ENCODE measurements at places on chromosomes 2 and 18.

DNA sequence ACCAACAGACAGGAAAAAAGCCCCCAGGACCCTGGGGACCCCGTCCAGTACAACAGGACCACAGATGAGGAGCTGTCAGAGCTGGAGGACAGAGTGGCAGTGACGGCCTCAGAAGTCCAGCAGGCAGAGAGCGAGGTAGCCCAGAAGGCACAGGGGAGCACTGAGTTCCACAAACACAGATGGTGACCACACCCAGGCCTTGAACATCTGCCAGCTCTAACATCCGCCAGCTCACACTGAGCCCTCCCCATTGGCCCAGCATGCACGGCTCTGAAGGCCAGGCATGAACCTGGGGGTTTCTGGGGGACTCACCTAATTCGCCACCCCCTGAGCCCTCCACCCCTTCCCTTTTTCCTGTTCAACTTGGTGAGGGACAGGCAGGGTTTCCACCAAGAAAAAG is 25.6 kb upstream of the PRLH start:
- DNase-seq = no peak

- DNase-seq = no peak
Measured at GRCh38 chr2:197786010-197786877, 1.1 kb upstream of the BOLL start.

DNA sequence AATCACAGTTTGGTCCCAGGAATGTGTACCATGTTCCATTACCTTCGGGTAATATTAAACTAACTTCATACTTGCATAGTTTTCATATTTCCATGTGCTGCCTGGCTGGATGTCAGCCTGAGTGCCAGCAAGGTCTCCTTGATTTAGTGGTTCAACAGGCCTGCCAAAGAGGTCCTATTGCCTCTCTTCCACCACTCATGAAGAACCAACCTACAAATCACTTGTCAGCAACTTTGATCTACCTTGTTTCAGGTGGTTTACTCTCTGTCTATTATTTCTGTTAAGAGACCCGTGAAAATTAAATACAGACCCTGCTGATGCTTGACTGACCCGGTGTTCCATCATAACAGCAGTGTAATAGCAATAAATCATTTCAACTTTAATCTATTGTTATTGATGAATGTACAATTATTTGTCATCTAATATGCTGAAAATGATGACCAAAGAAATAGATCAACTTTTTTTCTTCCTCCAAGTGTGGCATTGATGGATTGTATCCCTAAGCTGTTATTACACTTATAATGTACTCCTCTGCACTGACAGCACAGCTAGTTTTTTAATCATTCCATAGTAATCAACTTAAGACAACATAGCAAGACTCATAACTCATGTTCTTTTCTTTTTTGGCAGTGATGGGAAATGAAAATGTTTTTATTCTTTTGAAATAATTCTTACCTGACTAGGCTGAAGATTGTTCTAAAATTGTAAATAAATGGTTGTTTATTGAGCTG is 1220.2 kb upstream of the ACVR2A start:
- no peak for DNase-seq

- no peak for DNase-seq
Measured at GRCh38 chr2:113157897-113158753, 15.6 kb upstream of the PSD4 start.

DNA sequence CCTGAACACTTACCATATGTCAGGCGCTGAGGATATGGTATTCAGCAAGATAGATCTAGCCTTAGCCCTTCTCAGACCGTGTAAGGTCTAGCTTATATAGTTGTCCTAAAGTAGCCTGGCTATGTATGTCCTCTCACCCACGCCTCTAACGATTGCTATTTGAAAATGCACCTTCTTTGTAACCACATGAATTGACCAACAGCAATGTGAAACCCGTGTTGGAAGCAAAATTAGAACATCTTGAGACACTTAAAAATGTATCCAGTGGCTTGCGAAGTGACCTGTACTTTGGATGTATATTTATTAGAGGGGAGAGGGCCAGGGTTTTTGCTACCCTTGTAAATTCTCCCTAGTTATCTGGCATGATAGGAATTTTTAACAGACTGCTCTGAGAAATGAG is 860.0 kb upstream of the ZEB2 start:
- no peak for DNase-seq

GRCh38 chr2:63743982-63744966 is 97.4 kb upstream of the UGP2 start:
- DNase-seq = no peak

DNA sequence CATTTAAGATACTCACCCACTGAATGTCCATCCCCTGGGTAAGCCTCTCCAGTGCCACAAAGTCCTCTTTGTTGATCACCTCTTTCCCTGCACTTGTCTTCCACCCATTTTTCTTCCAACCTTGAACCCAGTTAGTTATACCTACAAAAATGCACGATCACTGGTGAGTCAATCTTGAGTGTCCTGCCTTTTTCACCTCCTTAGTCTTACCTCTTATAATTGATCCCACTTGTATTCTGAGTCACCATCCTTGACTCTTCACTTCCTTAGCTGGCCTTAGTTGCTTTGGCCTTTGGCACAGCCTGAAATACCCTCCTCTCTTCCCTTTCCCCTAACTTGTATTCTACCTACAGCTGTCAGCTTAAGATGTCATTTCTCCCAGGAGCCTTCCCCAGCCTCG is 10.2 kb downstream of the RNASEH1 start:
- no peak for DNase-seq
